ENCODE measurements at places on chromosomes 1 and 21. TPM values are rescaled to one million over a fixed set of nuclear protein-coding genes. Genes with fewer than 3 reads are reported as not detected.

- no peaks in the 10 kb centered on the region for H3K36me3 ChIP-seq
- no peaks in the 10 kb centered on the region for H3K27me3 ChIP-seq
- H3K4me3 ChIP-seq: no peak overlapping the region
- H3K4me1 ChIP-seq: peaks cover 13% of the 10 kb centered on the region
- H3K27ac ChIP-seq: no peak overlapping the region
Observed at GRCh38 chr1:159856576-159856975, 5.9 kb downstream of the VSIG8 start.

DNA sequence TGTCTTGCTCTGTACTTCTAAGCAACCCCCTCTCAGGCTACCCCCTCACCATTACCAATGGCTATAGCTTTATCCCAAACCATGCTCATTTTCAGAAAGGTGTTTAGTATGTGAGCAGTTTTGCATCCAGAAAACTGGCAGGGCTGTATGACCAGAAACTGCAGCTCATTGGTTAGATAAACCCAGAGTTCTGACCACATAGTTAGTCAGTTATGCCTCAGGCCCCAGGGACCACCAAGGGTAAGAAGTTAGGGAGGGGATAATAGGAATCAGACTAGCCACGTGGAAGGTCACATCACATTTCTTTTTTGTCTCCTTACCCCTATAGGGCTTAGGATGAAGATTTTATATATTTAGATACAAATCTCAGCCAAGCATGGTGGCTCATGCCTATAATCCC is 1.2 kb downstream of the ITGA10 start:
- H3K4me1 ChIP-seq: peaks cover 2% of the 10 kb centered on the region
- no peak overlapping the region for H3K27ac ChIP-seq
- DNase-seq: no peak
- H3K4me3 ChIP-seq: no peak overlapping the region

Gene MROH9
- not detected for polyA plus RNA-seq

DNA sequence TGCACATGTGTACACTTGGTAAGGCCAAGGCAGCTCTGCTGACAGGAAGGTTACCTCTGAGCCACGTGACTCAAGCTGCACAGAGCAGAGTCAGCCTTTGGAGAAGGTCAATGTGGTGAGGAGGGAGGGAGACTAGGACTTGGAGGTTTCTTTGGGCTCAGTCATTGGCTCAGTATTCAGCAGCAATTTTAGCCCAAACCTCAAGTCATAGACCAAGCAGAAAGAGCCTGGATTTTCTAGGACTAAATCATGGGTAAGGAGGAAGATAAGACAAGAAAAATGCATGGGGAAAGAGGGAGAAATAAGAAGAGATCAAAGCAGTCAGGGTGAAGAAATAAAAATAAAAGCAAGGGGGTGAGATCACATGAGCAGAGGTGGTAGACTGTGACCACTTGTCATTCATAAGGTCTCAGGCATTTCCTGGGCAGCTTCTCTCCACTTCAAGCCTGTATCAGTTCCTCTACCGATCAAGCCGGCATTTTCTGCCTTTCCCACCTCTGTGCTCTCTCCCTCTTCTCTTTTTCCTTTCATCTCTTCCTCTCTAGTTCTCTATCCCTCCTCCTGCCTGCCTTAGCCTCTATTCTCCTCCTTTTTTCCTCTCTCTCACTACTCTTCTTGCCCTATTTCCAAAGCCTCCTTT is 51.7 kb upstream of the DUSP10 start:
- peak overlapping the region; percentile 87 for H3K27ac ChIP-seq
- no peaks in the 10 kb centered on the region for H3K36me3 ChIP-seq
- peaks cover 36% of the 10 kb centered on the region for H3K4me1 ChIP-seq
- DNase-seq: peak; percentile 91
- H3K4me3 ChIP-seq: peak overlapping the region; percentile 44
- no peaks in the 10 kb centered on the region for H3K27me3 ChIP-seq

Gene VPS45
- 23.4 TPM for polyA plus RNA-seq

Gene PIGV
- 9.2 TPM for polyA plus RNA-seq

GRCh38 chr1:235511470-235512240 is 7.4 kb upstream of the B3GALNT2 start:
- no peaks in the 10 kb centered on the region for H3K27me3 ChIP-seq
- no peak for DNase-seq
- no peak overlapping the region for H3K4me3 ChIP-seq
- no peaks in the 10 kb centered on the region for H3K36me3 ChIP-seq
- H3K27ac ChIP-seq: no peak overlapping the region

GRCh38 chr1:18875107-18875795 is 15.8 kb upstream of the TAS1R2 start:
- H3K4me3 ChIP-seq: no peak overlapping the region
- H3K36me3 ChIP-seq: no peaks in the 10 kb centered on the region
- no peaks in the 10 kb centered on the region for H3K27me3 ChIP-seq
- no peak overlapping the region for H3K27ac ChIP-seq
- peak; percentile 62 for DNase-seq

GRCh38 chr1:200838676-200839445 is 33.9 kb upstream of the GPR25 start:
- no peak overlapping the region for H3K4me3 ChIP-seq
- no peak for DNase-seq
- no peaks in the 10 kb centered on the region for H3K36me3 ChIP-seq
- H3K27ac ChIP-seq: no peak overlapping the region
- H3K4me1 ChIP-seq: no peaks in the 10 kb centered on the region

Gene FCMR
- 931 TPM for polyA plus RNA-seq

DNA sequence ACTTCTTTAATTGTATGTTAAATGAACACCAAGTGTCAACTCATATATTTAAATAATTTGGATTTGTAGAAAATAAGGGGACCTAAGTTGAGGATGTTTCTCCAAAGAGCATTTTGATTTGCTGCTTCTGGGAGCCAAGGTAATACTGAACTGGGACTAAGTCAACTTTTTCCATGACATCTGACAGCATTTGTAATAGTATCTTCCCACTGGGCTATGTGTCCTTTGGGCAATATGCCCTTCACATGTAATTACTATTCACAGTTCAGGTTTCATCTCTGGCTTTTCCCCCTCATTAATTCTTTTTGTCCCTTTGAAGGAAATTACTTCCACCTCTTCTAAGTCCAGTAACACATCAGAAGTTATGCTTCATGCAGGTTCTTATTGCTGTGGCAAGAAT is 36.7 kb upstream of the HP1BP3 start:
- no peak overlapping the region for H3K27ac ChIP-seq
- peaks cover 64% of the 10 kb centered on the region for H3K36me3 ChIP-seq
- DNase-seq: no peak
- H3K4me3 ChIP-seq: no peak overlapping the region
- no peaks in the 10 kb centered on the region for H3K4me1 ChIP-seq
- H3K27me3 ChIP-seq: no peaks in the 10 kb centered on the region

Gene FCRL3
- 220 TPM for polyA plus RNA-seq

GRCh38 chr1:56378341-56379070 is 200.9 kb downstream of the PLPP3 start:
- no peak for DNase-seq
- H3K27ac ChIP-seq: no peak overlapping the region
- H3K4me1 ChIP-seq: no peaks in the 10 kb centered on the region
- H3K4me3 ChIP-seq: no peak overlapping the region
- H3K27me3 ChIP-seq: no peaks in the 10 kb centered on the region

DNA sequence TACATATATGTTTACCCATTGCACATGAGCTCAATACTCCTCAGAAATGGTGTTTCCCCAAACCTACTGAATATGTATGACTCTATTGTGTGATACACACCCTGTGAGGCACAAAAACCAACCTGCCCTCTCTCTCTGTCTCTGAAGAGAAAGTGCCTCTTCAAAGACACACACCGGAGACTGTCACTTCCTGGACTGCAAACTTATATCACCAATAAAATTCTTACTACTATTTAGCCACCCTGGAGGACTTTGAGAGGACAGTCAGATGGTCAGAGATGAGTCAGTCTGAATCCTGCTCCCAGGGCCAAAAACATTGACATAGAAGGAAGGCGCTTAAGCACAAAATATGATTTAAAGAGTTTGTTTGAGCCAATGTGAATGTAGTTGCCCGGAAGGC is 110.4 kb downstream of the PPIAL4G start:
- H3K4me1 ChIP-seq: peaks cover 26% of the 10 kb centered on the region
- H3K27me3 ChIP-seq: no peaks in the 10 kb centered on the region
- H3K27ac ChIP-seq: peak overlapping the region; percentile 67
- H3K36me3 ChIP-seq: no peaks in the 10 kb centered on the region
- no peak overlapping the region for H3K4me3 ChIP-seq
- DNase-seq: no peak

Gene TMEM69
- polyA plus RNA-seq: 34.2 TPM

Gene OPTC
- polyA plus RNA-seq: not detected

DNA sequence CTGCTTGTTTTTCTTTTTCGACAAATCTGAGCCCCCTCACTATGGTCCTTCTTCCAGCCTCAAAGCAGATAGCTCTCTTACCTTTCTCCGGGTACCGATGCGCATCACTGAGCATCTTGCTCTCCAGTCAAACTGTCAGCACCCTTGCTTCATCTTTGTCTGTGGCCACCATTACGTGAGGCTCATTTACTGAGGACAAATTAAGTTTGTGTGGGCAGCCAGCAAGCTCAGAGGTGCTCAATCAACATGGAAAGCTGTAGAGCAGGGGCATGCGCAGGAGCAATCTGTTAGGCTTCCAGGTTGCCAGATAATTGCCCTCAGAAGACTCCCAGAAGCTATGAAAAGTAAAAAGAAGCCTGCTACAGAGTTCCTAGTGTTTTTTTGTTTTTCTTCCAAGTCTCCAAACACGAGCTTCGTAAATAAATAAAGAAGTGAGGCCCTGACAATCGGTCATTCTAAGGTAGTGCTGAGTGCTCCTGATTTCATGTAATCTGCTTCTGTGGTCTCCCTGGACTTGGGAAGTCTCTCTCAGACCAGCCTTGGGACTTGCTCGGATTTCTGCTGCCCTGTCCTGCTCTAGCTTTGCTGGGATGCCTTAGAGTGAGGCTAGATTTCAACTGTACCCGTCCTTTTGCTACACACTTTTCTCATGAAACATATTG is 1.8 kb downstream of the C1orf53 start:
- DNase-seq: peak; percentile 39
- H3K27me3 ChIP-seq: peaks cover 57% of the 10 kb centered on the region
- H3K27ac ChIP-seq: no peak overlapping the region
- H3K4me3 ChIP-seq: no peak overlapping the region
- H3K4me1 ChIP-seq: peaks cover 20% of the 10 kb centered on the region

Gene FCRLB
- polyA plus RNA-seq: 1.8 TPM

DNA sequence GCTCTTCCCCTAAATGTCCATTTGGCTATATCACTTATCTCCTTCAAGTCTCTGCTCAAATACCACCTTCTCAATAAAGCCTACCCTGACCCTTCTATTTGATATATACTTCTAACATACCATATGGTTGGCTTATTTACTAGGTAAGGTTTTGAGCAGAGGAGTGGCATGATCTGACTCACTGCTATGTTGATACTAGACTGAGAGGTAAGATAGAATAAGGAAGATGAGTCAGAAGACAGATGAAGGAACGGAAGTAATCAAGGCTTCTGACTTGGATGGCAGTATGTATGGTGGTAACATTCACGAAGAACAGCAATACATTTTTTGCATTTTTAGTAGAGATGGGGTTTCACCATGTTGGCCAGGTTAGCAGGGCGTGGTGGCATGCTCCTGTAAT is 4.8 kb upstream of the HRNR start:
- no peak overlapping the region for H3K27ac ChIP-seq
- H3K36me3 ChIP-seq: no peaks in the 10 kb centered on the region
- DNase-seq: no peak
- H3K4me1 ChIP-seq: no peaks in the 10 kb centered on the region
- H3K27me3 ChIP-seq: no peaks in the 10 kb centered on the region
- no peak overlapping the region for H3K4me3 ChIP-seq

DNA sequence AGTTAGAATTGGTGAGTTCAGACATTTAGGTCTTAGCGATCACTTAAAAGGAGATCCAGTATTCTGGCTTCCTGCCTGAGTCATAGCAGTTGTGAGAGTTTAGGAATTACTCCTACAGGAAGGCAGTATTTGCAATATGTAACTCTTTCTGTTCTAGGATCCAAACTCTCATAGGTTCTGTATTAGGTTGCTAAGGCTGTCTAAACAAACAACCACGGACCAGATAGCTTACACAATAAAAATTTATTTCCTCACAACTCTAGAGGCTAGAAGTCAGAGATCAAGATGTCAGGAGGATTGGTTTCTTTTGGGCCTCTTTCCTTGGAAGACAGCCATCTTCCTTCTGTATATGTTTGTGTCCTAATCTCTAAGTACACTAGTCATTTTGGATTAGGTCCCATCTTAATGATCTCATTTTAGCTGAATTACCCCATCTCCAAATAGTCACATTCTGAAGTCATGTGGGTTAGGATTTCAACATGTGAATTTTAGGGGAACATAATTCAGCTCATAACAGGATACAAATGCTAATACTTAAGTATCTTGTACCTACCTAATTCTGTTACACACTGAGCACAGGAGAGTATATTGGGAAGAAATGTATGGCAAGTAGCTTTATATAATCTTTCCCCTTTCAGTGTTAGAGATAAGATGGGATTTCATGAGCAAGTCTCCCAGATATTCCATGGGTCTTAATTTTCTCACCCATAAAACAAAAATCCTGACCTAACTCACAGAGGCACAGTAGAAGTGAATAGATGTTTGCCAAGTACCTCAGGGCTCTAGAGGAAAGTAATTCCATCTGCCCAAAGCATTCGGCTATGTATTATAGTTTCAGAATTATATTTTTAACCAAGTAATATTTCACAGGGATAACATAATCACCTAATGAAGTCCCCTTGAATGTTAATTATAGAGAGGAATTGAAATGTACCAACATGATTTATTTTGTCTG is 144.4 kb downstream of the PTBP2 start:
- H3K4me3 ChIP-seq: no peak overlapping the region
- H3K36me3 ChIP-seq: no peaks in the 10 kb centered on the region

DNA sequence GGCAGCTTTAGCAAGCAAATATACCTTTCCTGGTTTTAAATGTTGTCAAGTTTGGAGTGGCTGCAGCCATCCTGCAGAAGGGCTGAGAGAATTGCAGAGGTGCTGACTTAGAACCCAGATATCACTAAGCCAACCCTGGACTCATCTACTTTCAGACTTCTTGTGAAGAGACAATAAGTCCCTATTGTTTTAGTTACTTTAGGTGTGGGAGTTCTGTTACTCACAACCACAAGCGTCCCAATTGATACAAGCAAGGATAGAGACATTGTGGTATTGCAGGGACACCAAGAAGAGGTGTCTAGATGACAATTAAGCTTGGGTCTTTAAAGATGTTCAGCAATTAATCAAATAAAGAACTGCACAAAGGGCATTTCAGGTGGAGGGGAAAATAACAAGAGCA is 8.8 kb upstream of the ETV3 start:
- no peak overlapping the region for H3K27ac ChIP-seq
- no peaks in the 10 kb centered on the region for H3K36me3 ChIP-seq
- peaks cover 6% of the 10 kb centered on the region for H3K4me1 ChIP-seq
- no peaks in the 10 kb centered on the region for H3K27me3 ChIP-seq
- no peak for DNase-seq

Gene PLA2G2C
- 0.03 TPM for polyA plus RNA-seq

DNA sequence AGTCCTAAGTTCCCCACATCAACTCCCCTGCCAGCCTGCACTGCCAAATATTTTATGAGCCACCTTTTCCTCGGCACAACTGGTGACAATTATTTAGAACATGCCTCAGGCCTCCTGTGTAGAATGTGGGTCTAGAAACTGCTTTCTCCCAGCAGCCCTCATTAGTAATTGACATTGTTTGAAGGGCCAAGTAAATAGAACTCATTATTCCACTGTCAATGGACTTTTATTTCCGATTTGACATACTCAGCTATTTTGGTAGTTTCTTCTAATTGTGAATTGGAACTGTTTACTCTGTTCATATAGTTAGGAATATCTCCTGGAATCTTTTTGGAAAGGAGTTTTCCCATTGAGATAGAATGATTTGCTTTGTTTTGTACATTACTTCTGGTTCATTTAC is 168.8 kb upstream of the L1TD1 start:
- H3K4me3 ChIP-seq: no peak overlapping the region
- no peak for DNase-seq
- no peak overlapping the region for H3K27ac ChIP-seq
- no peaks in the 10 kb centered on the region for H3K27me3 ChIP-seq

Gene F11R
- 17.3 TPM for polyA plus RNA-seq
